CD4-positive, CD25-positive, alpha-beta regulatory T cell (primary cell): ENCODE measurements at places on chromosomes 11 and 22.

DNA sequence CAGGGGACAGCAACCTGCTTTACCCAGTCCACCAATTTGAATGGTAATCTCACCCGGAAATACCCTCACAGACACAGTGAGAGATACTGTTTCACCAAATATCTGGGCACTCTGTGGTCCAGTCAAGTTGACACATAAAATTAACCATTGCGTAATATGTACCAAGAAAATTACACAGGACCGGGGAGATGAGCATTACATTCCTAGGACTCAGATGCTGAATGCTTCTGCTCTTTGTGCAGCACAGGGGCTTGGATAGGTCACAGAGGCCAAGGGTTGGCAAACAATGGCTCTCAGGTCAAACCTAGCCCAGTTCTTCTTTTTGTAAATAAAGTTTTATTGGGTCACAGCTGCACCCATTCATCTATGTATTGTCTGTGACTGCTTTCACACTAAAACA, 557.2 kb downstream of the MN1 start:
- no peak overlapping the region for H3K4me3 ChIP-seq
- H3K36me3 ChIP-seq: no peaks in the 10 kb centered on the region
- DNase-seq: no peak
- H3K4me1 ChIP-seq: no peaks in the 10 kb centered on the region

- H3K4me1 ChIP-seq: no peaks in the 10 kb centered on the region
- no peak overlapping the region for H3K4me3 ChIP-seq
- H3K27me3 ChIP-seq: no peaks in the 10 kb centered on the region
- H3K27ac ChIP-seq: no peak overlapping the region
- no peak for DNase-seq
Observed at GRCh38 chr22:39289533-39289932, 29.9 kb downstream of the RPL3 start.

DNA sequence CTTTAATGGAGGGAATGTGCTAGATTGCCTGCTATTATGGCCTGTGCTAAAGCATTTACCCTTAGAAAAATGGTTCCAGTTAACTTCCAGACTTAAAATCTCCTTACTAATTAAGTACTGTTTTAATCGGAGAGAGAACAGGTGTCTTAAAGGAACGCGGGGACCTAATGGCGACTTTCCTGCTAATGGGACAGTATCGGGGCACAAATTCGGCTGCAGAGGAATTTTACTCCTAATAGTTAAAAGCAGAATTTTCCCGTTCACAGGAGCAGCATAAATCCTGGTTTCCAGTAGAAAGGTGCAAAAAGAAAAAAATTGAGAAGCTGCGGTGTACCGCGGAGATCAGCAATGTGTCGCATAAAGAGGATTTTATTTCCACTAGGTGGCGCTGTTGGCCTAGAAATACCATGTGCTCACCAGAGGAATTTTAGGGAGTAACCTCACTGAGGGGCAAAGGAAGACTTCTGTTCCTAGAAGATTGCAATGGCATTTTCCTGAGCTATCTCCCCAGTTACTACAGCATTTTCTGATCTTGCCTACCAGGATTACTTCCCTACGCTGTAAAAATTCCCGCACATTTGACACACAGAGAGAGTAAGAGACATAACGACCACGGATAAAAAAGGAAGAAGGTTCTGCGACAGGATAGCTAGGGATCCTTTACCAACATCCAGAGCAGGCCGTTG, 44.5 kb downstream of the ZNF280B start:
- no peaks in the 10 kb centered on the region for H3K36me3 ChIP-seq
- peaks cover 7% of the 10 kb centered on the region for H3K27me3 ChIP-seq
- no peak overlapping the region for H3K4me3 ChIP-seq
- no peaks in the 10 kb centered on the region for H3K4me1 ChIP-seq

- no peak overlapping the region for H3K27ac ChIP-seq
- H3K27me3 ChIP-seq: peaks cover 42% of the 10 kb centered on the region
- peaks cover 11% of the 10 kb centered on the region for H3K4me1 ChIP-seq
- no peaks in the 10 kb centered on the region for H3K36me3 ChIP-seq
- no peak overlapping the region for H3K4me3 ChIP-seq
Observed at GRCh38 chr11:88508759-88509581, 171.4 kb upstream of the CTSC start.

DNA sequence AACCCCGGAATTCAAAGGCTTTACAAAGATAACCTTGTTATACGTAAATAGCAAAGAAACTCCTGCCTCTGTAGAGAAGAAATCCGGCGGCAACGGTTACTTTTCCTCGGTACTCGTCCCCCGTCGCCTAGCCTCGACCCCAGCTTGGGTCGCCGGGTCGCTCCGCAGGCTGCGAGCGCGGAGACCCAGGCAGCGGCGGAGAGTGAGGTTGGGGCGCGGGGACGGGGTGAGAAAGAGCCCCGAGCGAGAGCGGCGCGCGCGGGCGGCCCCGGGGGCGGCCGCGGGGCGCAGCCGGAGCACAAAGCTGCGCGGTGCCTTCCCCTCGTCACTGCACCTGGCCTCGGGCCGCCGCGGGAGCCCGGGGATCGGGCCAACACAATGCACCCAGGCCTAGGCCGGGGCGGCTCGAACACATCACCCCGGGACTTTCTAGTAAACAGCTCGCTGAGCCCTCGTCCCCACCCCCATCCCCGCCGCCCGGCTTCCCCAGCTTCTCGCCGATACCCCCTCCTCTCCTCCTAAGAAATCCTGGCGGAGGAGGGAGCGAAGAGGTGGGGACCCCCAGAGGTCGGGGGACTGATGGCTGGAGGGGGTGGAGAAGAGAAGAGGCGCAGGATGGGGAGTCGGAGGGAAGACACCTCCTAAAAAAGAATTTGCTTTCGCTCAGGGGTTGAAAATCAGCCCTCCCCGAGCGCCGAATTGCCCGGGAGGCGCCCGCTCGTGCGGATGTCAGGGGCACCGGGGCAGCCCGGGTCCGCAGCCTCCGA, 845 bp downstream of the MPPED2 start:
- H3K27ac ChIP-seq: no peak overlapping the region
- H3K27me3 ChIP-seq: peaks cover 2% of the 10 kb centered on the region
- no peaks in the 10 kb centered on the region for H3K36me3 ChIP-seq
- no peak overlapping the region for H3K4me3 ChIP-seq
- no peaks in the 10 kb centered on the region for H3K4me1 ChIP-seq

- H3K4me3 ChIP-seq: no peak overlapping the region
- H3K4me1 ChIP-seq: peaks cover 44% of the 10 kb centered on the region
- H3K36me3 ChIP-seq: peaks cover 53% of the 10 kb centered on the region
- H3K27ac ChIP-seq: peak overlapping the region; percentile 56
- H3K27me3 ChIP-seq: no peaks in the 10 kb centered on the region
Observed at GRCh38 chr11:128757886-128758612, 64.2 kb downstream of the FLI1 start.

DNA sequence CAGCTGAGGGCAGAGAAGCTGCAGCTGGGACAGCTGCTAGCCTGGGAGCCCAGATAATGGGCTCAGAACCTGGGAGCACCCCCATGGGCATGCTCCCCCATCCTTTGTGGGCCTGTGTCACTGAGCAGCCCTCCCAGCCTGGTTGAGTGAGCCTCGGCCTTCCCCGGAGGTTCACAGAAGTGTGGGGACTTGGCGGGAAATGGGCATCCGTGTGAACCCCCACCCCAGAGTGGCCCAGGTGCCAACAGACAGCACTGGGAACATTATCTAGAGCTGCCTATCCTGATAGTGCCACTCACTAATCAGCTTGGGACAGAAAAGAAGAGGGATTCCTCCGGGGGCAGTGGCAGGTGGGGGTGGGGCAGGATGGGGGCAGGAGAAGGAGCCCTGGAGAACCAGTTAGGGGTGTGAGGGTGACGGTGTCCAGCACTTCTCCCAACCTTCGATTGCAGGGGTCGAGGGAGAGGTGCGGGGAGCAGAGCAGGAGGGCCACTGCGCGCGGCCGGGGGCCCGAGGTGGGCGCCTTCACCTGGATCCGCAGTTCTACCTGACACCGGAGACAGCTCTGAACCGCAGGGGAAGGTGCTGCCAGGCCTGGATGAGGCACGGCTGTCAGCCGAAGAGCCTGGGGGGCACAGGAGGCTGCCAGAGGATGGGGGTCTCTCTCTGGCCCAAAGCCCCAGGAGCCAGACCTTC, 33.1 kb downstream of the FLRT1 start:
- peaks cover under 1% of the 10 kb centered on the region for H3K4me1 ChIP-seq
- no peak overlapping the region for H3K4me3 ChIP-seq
- DNase-seq: no peak
- H3K27me3 ChIP-seq: no peaks in the 10 kb centered on the region
- no peak overlapping the region for H3K27ac ChIP-seq
- H3K36me3 ChIP-seq: no peaks in the 10 kb centered on the region

GRCh38 chr22:25232301-25232700, 12.9 kb downstream of the CRYBB2 start:
- no peaks in the 10 kb centered on the region for H3K36me3 ChIP-seq
- H3K27ac ChIP-seq: no peak overlapping the region
- H3K4me3 ChIP-seq: no peak overlapping the region
- no peaks in the 10 kb centered on the region for H3K4me1 ChIP-seq

DNA sequence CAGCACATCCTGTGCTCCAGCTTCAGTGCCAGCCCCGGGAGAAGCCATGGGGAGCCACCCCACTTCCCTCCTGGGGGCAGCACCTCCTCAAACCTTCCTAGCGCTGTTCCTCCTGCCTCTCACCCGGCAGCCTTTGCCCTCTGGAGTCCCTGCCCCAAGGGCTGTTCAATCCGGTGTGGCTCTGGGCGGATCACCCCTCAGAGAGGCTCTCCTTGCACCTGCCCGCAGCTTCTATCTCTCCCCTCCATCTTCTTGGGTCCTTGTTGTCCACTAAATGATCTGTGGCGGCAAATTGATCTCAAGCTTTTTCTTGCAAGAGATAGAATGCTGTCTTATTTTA, 18.1 kb upstream of the CDKN1C start:
- H3K4me3 ChIP-seq: no peak overlapping the region
- H3K27ac ChIP-seq: no peak overlapping the region
- DNase-seq: no peak
- H3K27me3 ChIP-seq: no peaks in the 10 kb centered on the region
